ENCODE measurements at places on chromosomes 3 and 15.

GRCh38 chr3:49785565-49786356 lies 581 bp downstream of the IP6K1 start:
- DNase-seq = peak; percentile 25

DNA sequence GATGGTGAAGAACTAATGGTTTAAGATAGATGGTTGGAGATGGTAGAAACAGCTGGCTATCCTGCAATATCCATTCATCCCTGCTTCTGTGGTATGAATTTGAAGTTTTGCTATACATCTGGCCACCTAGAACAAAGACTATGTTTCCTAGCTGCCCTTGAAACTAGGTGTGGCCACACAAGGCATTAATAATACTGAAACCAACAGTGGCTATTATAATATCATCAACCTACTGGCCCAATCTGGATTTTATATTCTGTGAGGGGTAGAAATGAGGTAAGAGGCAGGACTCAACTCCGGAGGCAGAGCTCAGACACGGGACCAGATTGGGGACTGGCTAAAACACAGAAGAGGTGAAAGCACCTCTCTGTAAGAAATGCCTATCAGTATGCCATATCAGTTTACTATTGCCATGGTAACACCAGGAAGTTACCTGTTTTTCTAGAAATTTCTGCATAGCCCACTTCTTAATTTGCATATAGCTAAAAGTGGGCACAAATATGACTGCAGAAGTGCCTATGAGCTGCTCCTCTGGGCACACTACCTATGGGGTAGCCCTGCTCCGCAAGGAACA lies 8.4 kb downstream of the IFT80 start:
- DNase-seq = no peak

- DNase-seq = no peak
Measured at GRCh38 chr3:23153436-23153835, 49.7 kb upstream of the UBE2E2 start.

- DNase-seq = no peak
Measured at GRCh38 chr3:53707222-53707621, 139.0 kb downstream of the CHDH start.

DNA sequence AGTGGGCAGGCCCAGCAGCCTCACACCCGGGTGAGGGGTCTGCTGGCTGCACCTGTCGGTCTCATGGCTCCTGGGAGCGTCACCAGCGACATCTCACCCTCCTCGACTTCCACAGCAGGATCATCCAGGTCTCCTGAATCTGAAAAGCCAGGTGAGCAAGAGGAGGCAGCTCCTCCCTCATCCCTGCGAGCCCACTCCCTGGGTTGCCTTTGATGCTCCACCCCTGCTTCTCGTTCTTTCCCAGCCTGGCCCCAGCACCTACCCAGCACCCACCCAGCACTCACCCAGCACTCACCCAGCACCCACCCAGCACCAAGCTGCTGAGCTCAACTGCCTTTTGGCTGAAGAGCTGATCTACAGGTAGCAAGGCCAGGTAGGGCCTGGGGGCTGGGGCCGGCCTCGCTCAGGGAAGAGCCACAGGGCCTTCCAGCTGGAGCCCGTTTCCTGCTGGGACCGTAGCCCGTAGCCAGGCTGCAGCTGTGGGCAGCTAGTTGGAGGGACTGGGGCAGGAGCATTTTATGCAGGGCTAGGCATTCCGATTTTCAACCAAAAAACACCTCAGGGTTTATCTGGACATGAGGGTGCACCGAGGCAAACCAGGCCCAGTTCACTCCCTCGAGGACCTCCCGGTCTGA lies at the start of gene H1-8:
H1-8 (plus strand) TSS at position 20 of the 635 bp plus-strand sequence; CDS start at position 64, 44 bp downstream.
- DNase-seq = no peak

- DNase-seq = no peak
Measured at GRCh38 chr3:150302246-150302645, 105.9 kb upstream of the TSC22D2 start.

DNA sequence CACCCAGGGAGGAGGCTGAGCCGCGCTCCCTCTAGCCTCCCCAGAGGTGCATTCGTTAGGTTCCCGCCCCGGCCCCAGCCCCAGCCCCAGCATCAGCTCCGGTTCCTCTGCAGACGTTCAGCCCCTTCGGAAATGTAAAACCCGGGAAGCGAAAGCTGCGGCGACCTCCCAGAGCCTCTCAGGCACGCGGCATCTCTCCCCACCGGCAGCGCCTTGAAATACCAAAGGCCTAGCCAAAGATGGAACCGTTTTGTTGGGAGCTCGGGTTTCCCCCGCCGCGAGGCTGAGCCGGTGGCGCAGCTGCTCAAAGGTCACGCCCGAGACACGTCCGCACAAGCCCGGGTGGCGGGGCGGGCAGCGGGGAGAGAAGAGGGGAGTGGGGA lies 77.8 kb upstream of the HES1 start:
- DNase-seq = peak; percentile 42

DNA sequence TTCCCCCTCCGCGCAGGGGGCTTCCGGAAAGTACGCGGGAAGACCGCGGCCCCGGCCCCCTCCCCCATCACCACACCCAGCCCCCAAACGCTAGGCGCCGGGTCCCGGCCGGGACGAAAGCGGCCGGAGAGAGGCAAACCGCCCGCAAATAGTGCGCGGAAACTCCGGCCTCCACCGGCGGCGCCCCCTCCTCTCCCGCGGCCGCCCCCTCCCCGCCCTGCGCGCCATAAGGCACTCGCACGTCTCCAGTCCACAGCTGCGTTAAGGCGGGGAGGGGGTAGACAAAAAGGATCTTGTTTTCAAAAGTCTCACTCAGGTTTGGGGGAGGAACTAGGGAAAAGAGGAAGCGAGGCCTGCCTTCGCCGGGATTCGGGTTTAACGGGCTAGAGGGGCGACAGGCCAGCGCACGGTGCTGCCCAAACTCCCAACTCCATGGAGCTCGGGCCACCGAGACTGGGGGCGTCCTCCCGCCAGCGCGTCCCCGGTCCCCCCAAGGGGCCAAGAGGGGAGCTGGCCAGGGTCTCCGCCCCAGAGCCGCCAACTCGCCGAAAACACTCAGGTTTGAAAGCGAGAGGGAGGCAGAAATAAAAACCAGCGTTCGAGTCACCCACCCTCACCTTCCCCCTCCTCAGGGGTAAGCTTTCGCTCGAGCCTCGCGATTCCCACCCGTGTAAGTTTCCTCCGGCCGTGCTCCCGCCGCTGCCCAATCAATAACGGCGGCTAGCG lies 1.8 kb downstream of the ANP32A start:
- no peak for DNase-seq

DNA sequence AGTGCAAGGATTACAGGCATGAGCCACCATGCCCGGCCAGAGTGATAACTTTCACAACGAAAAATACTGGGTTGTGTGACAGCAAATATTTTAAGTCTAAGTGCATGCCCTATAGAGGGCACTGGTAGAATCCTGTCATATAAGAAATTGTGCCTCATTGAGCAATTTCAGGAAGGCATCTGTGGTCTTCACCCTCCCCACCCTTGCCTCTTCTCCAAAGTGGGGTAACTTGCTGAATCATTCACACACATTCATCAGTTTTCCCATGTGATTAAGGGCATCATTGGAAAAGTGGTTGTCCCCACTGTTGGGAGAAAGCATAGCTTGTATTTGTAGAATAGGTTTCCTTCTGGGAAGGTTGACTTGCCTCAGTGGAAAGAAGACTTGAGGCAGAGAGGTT lies 9.2 kb downstream of the MITF start:
- DNase-seq = no peak

- DNase-seq = no peak
Measured at GRCh38 chr3:168517249-168518071, 421.7 kb upstream of the GOLIM4 start.

DNA sequence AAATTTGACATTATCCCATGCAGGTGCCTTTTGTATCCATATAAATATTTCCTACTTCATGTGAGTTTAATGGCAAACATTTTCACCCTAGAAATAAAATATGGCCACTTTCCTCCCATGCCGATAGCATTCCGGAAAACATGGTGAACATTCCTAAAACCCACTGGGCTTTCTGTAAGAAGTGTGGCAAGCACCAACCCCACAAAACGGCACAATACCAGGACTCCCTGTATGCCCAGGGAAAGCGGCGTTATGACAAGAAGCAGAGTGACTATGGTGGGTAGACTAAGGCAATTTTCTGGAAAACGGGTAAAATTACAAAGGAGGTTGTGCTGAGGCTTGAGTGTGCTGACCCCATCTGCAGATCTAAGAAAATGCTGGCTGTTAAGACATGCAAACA lies 7.6 kb downstream of the ANXA2 start:
- DNase-seq = no peak

GRCh38 chr15:64311566-64311965 lies 44.4 kb downstream of the CSNK1G1 start:
- no peak for DNase-seq

- no peak for DNase-seq
Measured at GRCh38 chr3:40623567-40623966, 98.8 kb downstream of the ZNF621 start.

DNA sequence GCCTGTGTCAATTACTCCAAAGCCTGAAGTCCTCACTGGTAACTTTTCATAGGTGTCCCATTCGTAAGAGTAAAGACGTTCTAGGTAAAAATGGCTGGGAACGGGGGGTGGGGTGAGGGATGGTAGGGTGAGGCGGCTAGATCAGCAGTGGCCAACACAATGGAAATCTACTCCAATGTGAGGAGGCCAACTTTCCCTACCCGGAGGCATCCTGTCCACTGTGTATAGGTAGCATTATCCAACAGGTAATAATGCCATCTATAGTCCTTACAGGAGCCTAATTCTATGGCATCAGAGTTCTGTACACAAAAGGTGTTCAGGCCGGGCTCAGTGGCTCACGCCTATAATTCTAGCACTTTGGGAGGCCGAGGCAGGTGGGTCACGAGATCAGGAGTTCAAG lies 29.1 kb downstream of the HDC start:
- no peak for DNase-seq

DNA sequence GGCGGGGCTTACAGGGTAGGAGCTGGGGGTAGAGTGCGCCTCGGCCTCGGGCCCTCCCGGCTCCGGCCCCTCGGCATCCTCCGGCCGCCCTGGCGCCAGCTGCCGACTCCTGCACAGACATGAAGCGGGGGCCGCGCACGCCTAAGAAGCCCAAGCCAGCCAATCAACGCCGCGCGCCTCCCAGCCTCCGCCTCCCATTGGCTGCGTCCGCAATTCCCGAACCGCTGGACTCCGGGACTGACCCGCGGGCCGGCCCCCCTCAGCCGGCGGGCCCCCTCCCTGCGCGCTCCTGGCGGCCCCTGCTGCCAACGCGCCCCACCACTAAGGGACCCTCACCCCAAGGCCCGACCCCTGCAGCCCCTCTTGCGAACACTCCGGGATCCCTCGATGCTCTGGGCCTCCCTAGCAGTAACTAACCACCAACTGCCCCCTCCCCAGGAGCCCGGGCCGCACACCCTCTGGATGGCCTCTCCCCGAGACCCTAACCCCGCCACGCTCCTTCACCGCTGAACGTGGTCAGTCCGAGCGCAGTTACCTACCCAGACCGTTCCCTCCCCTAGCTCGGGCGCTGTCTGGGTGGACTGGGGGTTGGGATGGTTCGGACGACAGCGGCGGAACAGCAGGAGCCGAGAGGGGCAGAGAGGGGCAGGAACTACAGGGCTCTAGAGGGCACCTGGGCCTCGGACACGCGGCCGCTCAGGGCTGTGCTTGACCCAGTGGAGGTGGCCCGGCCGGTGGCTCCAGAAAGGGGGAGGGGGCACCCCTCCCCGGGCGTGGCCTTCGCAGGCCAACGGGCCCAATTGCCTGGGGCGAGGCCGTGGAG lies 5.0 kb downstream of the GATA2 start:
- DNase-seq = no peak

DNA sequence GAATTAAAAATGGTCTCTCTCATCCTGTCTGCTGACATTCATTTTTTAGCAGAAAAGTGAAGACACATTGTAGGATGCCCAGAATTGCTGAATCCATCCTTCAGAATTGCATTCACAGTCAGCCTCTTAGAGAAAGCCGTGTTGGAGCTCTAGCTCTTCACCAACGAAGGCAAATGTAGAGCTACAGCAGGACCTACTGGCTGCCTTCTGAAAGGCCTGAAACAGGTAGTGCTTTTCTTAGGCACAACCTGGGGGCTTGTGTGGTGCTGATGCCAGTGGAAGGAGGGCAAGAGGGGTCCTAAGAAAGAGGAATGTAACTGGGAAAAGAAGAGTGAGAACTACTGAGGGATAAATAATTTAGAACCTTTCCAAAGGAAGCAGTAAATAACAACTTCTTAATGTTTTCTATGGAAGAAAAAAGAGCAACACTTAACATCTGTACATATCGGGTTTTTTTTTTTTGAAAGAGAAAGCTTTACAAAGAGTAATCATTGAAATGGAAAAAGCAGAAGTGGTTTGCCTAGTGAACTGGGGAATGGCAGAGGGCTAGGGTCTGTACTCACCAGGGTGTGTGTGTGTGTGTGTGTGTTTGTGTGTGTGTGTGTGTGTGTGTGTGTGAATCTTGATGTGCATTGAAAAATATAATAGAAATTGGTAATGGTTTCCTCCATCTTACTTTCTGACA lies 297.8 kb downstream of the SATB1 start:
- DNase-seq = no peak

DNA sequence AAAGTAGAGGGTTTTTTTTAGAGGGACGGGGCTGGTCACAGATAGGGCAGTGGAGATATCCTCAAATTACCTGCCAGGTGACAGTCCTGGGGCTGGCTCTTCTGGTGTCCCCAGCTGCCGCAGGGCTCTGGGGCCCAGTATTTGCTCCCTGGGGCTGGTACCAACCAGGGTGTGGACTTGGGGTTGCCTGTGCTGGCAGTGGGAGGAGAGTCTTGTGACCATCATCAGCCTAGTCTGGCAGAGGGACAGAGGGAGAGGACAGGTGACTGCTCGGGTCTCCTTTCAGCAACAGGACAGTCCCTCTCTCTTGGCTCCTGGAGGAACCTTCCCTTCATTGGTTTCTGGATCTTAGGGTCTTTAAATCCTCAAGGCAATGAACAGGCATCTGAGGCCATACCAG lies 7.9 kb upstream of the RPP14 start:
- DNase-seq = no peak

DNA sequence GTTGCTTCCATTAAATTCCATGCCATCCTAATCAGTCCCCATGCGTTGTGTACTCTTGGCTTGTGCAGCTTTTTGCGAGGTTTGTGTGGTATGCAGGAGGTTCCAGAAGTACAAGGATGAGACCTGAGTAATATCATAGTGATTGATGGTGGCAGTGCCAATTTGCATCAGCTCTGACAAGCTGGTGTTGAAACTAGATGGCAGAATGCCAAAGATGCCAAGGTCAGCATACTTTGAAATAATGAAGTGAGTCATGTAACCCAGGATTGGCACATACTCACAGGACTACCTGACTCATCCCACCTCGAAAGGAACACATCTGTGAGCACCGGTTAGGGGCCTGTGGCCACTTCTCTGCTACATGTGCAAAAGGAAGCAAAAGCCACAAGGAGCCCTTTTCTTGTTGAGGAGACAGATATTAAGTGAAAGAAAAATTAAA lies 14.3 kb downstream of the KAT2B start:
- no peak for DNase-seq

DNA sequence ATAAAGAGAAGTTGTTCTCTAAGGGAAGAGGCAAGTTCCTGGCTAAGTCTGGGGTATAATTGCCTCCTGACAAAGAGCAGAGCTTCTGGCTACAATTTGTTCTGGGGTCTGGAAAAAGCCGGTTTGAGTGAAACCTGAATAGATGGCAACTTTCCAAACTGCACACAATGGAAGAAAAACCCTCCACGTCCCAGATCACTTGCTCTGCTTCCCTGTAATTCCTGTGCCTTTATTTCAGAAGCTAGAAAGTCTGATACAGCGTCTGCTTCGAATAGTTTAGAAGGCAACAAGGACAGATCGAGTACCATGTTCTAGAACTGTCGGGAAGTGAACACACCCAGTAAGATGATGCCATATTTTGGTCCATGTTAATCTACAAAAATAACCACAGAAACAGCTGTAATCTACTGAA lies 1.6 kb upstream of the WDR82 start:
- no peak for DNase-seq
